Uterus (tissue), 4 donors: ENCODE measurements at places on chromosomes 7 and 10.
A peak's percentile ranks its signal among the peaks of the same experiment; 100 is the strongest.

DNA sequence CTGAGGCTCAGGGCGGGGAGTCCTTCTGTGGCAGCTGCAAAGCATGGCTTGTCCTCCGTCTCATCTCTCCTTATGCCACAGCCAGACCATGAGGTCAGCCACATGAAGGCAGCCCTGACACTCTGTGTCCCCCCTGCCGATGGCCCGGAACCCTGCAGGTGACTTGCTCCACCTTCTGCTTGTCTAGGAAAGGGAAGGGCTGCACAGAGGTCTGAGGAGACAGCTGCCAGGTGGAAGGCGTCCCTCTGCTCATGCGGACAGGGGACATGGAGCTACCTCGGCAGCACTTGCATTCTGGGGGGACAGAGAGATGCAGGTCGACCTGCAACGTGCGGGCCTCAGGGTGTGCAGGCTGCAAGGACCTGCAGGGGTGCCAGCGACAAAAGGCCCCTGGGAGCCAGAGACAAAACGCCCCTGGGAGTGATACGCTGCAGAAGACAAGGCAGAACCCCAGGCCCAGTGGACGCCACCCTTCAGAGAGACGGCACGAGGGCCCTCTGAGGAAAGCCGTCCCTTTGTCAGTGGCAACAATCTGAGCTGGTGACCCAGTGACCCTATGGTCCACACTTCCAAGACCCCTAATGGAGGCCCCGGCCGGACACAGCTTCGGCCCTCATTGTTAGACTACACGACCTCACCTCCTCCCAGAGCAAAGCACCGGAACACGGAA is 205.2 kb upstream of the PPP2R2D start:
- DNase-seq, result no peak

DNA sequence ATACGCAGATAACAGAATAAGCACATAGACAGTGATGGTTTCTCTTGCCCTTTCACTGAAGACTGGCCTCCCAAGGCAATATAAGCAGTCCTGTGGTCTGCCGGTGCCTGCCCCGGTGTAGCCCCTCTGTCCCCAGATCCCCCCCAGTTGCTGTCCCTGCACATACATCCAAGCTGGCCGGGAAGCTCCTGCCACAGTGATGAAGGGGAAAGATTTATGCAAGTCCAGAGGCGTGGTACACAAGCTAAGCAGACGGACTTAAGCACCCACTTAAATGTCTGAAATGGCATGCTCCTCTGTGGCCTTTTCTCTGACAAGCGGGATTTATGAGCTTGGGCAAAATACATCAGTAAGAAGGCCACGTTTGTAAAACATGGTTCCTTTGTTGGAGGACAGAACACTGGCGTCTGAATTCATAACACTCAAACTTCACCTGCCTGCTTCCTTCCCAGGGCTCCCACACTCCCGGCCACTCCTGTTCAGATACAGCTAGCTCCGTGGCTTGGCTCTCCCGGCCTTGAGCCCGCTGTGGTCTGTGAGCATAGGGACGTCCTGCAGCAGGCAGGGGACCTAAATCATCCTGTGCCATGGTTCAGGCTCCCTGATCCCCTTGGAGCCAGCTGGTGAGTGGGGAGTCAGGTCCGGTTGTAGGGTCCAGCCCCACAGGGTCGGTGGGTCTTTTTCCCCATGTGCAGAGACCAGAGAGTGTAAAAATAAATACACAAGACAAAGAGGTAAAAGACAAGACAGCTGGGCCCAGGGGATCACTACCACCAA is 61.7 kb upstream of the PPP2R2D start:
- peak; percentile 2 for DNase-seq

- DNase-seq, result no peak
Measured at GRCh38 chr10:43308986-43309385, 42.1 kb upstream of the RASGEF1A start.

- DNase-seq, result no peak
Measured at GRCh38 chr10:109618748-109619147, 304.6 kb downstream of the XPNPEP1 start.

GRCh38 chr7:119472408-119473038 is 800.5 kb upstream of the KCND2 start:
- no peak for DNase-seq

- DNase-seq, result peak; percentile 22
Measured at GRCh38 chr7:101363734-101364374, 1.2 kb downstream of the COL26A1 start.

DNA sequence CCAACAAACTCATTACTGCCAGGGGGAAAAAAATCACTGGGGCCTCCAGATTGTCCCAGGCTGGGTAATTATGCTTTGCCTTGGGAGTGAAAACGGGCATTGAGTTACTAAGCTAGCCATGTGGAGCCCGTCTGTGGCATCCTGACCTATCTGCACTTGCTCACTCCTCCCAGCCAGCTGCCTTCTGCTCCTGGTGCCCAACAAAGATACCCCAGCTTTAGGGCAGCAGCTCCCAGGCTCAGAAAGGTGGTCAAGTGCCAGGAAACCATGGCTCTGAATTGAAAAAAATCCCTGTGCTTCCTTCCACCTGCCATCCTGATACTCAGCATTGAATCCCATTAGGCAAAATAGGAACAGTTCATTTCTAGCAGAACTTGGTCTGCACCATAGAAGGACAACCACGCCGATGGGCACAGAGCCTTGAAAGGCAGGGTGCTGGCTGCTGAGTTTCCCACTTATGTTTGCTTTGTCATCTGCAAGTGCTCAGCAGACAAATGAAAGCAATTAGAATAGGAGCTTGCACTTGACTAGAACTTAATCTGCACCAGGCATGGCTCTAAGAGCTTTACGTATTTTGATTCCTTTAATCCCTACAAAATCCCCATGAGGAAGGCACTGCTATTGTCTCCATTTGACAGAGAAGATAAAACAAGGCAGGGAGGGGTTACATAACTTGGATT is 42.8 kb downstream of the HSPA12A start:
- no peak for DNase-seq

DNA sequence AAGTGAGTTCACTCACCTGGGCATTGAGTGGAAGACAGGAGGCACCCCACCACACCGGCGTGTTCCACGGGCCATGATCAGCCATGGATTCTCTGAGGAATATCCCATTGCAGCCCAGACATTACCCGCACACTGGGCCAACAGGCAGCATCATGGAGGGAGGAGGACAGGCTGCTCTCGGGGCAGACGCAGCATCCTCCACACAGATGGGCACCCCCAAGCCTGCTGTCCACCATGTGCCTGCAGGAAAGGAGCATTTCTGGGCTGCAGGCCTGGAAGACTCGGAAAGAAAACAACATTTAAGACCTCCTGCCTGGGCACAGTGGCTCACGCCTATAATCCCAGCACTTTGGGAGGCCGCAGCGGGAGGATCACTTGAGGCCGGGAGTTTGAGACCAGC is 71.0 kb upstream of the SH2B2 start:
- DNase-seq, result no peak

DNA sequence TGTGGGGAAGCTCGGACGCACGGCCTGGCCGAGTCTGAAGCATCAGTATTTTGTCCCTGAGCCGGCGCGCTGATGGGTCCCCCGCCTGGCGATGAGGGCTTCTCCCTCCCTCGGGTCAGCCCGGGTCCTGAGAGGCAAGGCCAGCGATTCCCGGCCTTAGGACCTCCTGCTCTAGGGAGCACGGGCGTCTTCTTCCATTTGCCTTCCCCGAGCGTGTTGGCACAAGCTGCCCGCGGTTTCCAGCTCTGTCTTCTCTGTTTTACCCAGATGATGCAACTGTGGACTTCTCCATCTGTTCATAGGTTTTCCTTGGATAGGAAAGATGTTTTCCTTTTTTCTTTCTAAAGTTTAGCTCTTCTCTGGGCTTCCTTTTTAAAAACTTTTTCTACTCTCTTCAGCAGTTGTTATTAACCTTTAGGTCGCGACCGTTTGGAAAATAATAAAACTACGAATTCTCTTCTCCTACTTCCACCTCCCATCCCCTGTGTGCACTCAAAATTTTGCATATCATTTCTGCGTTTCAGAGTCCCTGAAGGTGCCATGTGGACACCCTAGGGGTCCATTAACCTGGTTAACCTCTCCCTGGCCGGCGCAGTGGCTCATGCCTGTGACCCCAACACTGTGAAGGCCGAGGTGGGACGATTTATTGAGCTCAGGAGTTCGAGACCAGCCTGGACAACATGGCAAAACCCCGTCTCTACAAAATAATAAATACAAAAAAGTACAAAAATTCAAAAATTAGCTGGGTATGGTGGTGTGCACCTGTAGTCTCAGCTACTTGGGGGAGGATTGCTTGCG is 1.4 kb upstream of the SLC25A28 start:
- DNase-seq, result no peak

- DNase-seq, result no peak
Measured at GRCh38 chr7:135831455-135832195, 83.0 kb upstream of the FAM180A start.

DNA sequence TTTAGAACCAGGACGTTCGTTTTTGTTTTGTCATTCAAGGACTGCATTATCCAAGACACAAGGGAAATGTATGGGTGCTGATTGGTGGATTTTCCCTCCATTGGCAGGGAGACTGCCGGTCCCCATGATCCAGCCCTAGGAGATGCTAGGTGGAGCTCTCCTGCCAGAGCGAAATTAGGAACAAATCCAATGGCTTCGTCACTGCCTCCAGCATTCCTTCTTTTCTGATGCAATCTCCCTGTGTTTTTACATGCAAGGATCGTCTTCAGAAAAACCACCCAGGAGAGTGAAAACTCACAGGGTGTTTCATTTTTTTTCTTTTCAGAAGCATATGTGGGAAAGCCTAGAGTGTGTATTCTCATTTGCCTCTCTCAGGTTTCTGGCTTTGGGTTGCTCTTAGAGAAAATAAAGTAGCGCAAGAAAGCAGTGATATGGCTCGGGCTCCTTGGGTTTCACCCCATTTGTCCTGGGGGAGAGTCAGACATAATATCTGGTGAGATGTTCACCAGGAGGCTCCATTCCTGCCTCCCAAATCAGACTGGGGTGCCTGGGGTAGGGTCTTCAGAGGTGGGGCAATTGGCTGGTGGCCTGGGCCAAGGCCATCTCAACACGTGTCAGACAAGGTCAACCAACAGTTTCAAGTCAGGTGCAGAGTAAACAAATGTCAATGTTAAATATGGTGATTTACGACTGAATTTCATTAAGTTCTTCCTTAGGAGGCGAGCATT is 450.9 kb upstream of the MKI67 start:
- no peak for DNase-seq

- DNase-seq, result no peak
Measured at GRCh38 chr7:149500201-149500600, 2.6 kb upstream of the ZNF746 start.

DNA sequence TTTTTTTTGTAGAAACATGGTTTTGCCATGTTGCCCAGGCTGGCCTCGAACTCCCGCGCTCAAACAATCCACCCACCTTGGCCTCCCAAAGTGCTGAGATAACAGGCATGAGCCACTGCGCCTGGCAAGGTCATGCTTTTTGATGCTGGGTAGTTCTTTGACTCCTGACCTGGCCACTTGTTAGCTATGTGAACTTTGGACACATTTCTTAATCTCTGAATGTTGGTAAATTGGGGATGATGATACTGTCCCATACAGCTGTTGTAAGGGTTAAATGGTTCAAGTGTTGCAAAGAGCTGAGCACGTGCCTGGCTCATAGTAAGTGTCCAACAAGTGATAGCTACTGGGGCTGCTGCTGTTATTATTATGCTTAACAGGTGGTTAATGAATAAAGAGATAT is 2.3 kb downstream of the ZNHIT1 start:
- no peak for DNase-seq

GRCh38 chr10:112915590-112916572 is 34.2 kb upstream of the TCF7L2 start:
- no peak for DNase-seq

- DNase-seq, result no peak
Measured at GRCh38 chr7:129703751-129704150, 92.2 kb downstream of the NRF1 start.

DNA sequence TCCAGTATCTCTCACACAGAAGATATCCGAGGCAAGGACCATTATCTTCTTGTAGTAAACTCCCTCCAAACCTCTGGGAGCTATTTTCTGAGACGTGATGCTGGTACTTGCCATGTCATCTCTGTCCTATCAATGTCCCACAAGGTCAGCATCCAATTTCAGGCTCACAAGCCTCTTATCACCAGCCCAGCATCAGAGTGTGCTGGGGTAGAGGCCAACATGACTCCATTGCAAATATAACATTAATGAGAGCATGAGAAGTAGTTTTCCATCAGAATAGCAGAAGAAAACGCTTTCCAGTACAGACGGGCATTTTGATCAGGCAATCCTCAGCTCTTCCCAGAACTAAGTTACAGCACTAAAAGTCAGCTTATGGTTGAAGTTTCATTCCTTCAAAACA is 5.6 kb downstream of the MORN4 start:
- DNase-seq, result no peak

- DNase-seq, result no peak
Measured at GRCh38 chr7:134197345-134197744, 70.2 kb downstream of the LRGUK start.

DNA sequence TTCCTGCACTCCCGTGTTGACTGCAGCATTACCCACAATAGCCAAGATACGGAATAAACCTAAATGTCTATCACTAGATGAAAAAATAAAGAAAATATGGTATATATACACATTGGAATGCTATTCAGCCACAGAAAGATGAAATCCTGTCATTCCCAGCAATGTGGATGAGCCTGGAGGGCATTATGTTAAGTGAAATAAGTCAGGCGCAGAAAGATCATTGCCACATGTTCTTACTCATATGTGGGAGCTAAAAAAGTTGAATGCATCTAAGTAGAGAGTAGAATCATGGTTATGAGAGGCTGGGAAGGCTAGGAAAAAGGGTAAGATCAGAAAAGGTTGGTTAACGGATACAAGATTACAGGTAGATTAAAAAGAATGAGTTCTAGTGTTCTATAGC is 219.1 kb upstream of the MKI67 start:
- DNase-seq, result no peak

- DNase-seq, result no peak
Measured at GRCh38 chr10:58967551-58968388, 208.7 kb upstream of the PHYHIPL start.

DNA sequence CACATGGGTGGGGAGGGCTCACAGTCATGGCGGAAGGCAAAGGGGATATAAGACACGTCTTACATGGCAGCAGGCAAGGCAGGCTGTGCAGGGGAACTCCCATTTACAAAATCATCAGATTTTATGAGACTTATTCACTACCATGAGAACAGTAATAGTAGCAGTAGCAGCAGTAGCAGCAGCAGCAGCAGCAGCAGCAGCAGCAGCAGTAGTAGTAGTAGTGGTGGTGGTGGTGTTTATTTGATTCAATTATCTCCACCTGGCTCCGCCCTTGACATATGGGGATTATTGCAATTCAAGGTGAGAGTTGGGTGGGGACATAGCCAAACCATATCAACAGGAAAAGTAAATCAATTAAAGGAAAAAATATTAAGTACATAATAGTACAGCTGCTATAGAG is 184.7 kb downstream of the LRMDA start:
- DNase-seq, result no peak

GRCh38 chr7:134395604-134396003 is 63.3 kb downstream of the AKR1B1 start:
- no peak for DNase-seq
